ENCODE measurements at places on chromosomes 4 and X. TPM values are rescaled to one million over a fixed set of nuclear protein-coding genes. Genes with fewer than 3 reads are reported as not detected.

The ENAM gene
- not detected for total RNA-seq

The BTK gene
- total RNA-seq: 2.1 TPM

The VSIG4 gene
- total RNA-seq: 30.7 TPM

The STK32B gene
- total RNA-seq: 18.2 TPM

The CXCL1 gene
- total RNA-seq: 1.2 TPM

The CENPVL2 gene
- total RNA-seq: 6.7 TPM

The GAR1 gene
- total RNA-seq: 6.2 TPM

The CHIC1 gene
- 22.6 TPM for total RNA-seq

The NAA10 gene
- total RNA-seq: 26.1 TPM

The ALB gene
- total RNA-seq: 0.46 TPM

The THAP6 gene
- 18.7 TPM for total RNA-seq

The FGFRL1 gene
- 5.5 TPM for total RNA-seq

The SPACA5 gene
- not detected for total RNA-seq

The USP38 gene
- 27.7 TPM for total RNA-seq

The WDR44 gene
- total RNA-seq: 44.3 TPM

The MAGEB17 gene
- not detected for total RNA-seq

The SNX25 gene
- 38.3 TPM for total RNA-seq

Measured in diencephalon (tissue), 1 donor.